Posterior vena cava (tissue), 2 donors: ENCODE measurements at places on chromosomes 1 and 21. TPM values are rescaled to one million over a fixed set of nuclear protein-coding genes. Genes with fewer than 3 reads are reported as not detected.

DNA sequence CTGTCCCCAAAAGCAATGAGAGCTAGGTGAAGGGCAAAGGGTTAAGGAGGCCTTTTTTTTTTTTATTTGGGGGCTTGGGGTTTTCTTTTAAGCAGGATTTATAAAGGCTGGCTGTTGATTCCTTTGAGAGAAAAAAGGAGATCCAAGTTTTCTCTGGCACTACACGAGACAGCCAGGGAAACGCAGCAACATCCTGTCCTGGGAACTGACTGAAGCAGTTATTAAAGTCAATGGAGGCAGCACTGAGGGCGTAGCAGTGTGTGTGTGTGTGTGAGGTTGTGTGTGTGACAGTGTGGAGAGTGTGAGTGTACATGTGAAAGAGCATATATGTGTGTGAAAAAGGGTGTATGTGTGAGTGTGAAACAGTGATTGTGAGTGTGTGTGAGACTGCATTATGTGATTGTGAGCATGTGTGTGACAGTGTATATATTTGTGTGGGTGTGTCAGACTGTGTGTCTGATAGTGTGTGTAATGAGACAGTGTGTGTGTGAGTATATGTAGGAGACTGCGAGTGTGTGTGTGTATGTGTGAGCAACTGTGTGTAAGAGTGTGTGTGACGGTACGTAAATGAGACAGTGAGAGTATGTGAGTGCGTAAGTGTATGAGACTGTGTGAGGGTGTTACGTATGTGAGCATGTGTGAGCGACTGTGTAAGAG, 65.9 kb upstream of the TIAM1 start:
- DNase-seq: no peak

DNA sequence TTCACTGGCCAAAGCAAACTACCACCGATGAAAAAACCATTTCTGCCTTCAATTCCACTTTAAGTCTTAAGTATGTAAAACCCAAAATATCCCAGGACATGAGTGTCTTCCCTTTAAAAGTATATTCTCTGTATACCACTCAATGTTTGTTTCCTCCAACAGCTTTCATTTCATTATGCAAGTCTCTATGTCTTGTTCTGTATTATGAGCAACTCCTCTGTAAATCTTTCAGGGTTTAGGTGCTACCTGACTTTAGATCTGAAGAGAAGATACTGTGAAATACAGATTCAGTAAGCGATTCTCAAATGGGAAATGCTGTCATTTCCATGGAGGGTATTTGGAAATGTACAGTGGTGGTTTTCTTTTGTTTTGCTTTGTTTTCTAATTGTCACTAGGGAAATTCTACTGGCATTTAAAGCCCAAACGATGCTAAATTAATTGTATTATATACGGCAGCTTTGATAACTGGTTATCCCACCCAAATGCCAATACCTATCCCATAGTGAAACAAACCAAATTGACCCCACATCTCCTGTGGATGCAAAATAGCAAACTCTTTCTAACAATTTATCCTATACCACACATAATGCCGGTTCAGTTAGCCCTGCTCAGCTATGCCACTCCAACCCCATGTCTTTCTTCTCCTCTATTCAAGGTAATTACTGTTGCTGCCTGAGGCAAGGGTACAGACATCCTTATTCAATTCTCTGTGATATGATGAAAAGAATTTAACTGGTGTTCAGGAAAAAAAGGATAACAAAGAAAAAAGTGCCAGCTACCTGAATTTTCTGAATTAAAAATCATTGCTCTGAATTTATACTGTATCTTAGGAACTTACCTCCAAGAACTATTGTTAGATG, 182.8 kb downstream of the EIF4G3 start:
- DNase-seq: no peak

GRCh38 chr1:58722967-58723366, 23.1 kb upstream of the MYSM1 start:
- DNase-seq: no peak

- peak; percentile 89 for DNase-seq
Observed at GRCh38 chr21:45698493-45699184, 55.1 kb downstream of the PCBP3 start.

GRCh38 chr21:45151445-45152160, 77.2 kb downstream of the ADARB1 start:
- peak; percentile 35 for DNase-seq

DNA sequence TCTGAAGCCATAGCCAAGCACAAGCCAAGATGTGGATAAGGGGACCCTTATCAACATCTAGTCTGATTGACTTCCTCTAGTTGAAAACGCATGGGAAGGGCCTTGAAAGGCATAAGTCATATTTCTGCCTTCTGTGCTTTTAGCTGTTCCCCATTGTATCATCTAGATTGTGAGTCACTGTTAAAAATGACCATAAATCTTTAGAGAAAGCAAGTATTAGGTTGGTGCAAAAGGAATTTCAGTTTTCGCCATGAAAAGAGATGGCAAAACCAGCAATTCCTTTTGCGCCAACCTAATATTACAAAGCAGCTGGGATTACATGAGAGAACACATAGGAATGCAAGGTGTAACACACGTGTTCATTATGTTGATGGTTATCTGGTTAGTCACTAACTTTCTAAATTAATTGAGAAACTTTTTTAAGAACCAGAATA, 63.6 kb downstream of the CLIC6 start:
- no peak for DNase-seq

- no peak for DNase-seq
Observed at GRCh38 chr21:40680311-40680710, 166.6 kb downstream of the DSCAM start.

DNA sequence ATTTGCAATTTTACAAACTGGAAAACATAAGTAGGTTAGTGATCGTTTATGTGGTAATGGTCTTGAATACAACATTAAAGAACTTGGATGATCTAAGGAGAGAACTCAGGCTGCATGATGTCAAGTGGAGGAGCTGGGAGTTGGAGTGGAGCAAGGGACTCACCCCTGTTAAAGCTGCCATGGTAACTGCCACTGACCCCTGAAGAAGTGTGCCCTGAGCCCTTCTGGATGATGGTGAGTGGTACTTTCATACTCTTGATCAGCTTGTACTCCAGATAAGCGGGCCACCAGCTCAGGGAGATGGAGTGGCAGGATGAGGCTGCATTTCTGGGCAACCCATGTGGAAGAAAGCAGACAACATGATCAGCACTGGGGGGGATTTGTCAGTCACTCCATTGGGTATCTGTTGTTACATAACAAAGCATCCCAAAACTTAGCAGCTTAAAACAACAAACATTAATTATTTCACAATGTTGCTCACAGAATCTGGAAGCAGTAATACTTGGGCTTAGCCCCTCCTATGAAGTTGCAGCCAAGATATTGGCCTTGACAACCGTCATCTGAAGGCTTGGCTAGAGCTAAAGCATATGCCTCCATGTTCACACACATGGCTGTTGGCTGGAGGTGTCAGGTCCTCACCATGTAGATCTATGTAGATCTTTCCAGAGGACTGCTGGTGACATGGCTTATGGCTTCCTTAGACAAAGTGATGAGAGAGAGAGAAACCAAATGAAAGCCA, 213.8 kb downstream of the DUSP10 start:
- DNase-seq: no peak

- DNase-seq: no peak
Observed at GRCh38 chr1:43705334-43705733, 2.0 kb upstream of the ST3GAL3 start.

DNA sequence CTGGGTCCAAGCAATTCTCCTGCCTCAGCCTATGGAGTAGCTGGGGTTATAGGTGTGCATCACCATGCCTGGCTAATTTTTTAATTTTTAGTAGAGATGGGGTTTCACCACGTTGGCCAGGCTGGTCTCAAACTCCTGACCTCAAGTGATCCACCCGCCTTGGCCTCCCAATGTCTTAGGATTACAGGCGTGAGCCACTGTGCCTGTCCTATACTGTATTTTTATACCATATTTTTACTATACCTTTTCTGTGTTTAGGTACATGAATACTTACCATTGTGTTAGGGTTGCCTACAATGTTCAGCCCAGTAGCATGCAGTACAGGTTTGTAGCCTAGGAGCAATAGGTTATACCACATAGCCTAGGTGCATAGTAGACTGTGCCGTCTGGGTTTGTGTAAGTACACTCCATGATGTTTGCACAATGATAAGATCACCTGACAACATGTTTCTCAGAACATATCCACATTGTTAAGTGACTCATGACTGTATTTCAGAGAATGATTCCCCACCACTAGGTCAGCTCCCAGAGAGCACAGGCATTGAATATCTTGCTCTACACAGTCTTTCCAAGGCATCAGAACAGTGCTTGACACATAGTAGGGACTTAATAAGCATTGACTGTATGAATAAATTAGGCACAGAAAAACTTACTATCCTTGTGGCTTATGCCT, 6.0 kb upstream of the CITED4 start:
- no peak for DNase-seq

GRCh38 chr1:110581682-110582145, 24.4 kb downstream of the KCNA2 start:
- no peak for DNase-seq

- DNase-seq: no peak
Observed at GRCh38 chr1:39737546-39738169, 1.0 kb upstream of the PPIE start.

GRCh38 chr1:38064197-38064903, 17.8 kb upstream of the POU3F1 start:
- DNase-seq: no peak

- DNase-seq: no peak
Observed at GRCh38 chr21:36508948-36509347, 29.0 kb upstream of the CLDN14 start.

DNA sequence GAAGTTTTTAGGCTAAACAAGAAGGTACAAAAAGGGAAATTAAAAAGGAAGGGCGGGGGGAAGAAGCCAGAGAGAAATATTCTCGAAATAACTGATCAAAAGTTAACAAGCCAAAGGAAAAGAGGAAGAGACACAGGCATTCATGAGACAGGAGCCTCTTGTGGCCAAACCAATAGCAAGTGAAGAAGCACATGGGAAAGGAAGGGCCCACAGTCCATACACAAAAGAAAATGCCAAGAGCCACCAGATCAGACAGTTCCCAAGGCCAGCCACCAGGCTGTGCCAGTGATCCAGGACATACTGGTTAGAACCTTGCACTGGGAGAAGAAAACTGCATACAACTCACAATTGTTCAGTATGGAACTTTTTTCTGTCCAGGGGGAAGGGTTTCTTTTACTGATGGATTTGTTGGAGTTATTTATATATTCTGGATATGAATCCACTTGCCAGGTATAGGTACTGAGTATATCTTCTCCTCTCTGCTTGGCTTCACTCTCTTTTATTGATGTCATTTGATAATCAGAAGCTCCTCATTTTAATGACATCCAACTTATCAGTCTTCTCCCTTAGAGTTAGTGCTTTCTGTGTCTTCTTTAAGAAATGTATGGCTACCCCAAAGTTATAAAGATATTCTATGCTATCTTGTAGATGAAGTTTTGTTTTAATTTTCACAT, 76.8 kb downstream of the CD46 start:
- DNase-seq: peak; percentile 92

- DNase-seq: peak; percentile 81
Observed at GRCh38 chr21:46065914-46066551, 31.9 kb upstream of the COL6A2 start.

DNA sequence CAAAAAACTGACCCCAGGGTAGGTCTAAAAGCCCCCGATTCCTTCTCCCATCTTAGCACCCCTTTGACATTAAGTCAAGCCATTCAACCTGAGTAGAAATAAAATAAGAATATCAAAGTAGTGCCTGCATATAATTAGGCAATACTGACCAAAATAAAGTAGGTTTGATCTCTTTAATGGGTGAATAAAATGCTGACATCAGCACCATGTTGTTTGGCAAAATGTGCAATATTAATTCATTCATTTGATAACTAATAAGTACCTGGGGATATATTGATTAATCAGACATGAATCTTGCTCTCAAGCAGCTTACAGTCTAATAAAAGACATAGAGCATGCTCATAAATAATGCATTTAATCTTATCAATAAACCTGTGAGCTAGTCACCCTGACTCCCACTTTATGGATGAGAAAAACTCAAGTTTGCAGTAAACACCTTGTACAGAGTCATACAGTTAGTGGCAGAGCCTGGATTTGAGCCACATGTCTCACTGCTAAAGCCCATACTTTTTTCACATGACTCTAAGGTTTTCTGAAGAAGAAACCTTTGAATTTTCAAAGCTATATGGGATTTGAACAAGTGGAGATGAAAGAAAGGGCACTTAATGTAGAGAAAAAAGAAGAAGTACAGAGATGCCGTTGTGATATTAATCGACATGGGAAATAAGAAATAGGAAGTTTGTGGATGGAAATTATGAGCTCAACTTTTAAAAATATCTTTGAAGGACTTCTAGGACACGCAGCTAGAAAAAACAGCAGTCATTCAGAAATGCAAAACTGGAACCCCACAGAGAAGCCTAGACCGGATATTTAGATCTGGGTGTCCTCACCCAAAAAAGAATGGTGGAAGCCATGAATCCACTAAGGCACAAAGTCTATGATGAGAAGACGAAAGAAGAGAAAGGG, 183.9 kb downstream of the TOMM20 start:
- DNase-seq: no peak

DNA sequence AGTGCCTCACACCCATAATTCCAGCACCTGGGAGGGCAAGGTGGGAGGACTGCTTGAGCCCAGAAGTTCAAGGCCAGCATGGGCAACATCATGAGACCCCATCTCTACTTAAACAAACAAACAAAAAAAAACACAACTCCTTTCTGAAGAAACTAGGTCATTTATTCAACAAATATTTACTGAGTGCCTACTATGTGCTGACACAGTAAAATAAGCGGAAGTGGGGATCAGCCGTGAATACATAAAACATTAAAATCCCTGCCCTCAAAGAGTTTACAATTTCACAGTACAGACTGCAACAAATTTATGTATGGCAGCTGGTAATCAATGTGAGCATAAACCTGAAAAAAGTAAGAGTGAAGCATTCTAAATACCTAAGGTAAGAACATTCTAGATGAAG, 65.3 kb downstream of the TUT4 start:
- no peak for DNase-seq

- peak; percentile 22 for DNase-seq
Observed at GRCh38 chr1:9755441-9755995, 68.2 kb downstream of the CLSTN1 start.

- DNase-seq: no peak
Observed at GRCh38 chr1:100438789-100439188, 86.5 kb downstream of the CDC14A start.

GRCh38 chr21:17784180-17784598, 35.0 kb downstream of the C21orf91 start:
- no peak for DNase-seq

DNA sequence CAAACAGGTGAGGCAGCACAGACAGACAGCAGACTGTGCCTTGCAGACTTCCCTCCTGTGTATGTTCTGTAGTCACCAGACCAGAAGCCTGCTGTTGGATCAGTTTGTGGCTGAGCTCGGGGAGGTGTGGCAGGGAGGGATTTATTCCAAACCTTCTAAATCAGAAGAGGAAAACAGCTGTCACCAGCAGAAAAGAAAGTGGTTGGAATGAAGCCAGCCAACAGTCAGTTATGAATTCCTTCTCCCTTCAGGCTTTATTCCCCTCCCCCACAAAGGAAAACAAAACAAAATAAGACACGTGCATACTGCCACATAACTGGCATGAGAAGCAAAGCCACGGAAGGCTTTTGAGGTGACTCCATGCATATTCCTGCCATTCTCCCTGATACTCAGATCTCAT, 19.0 kb upstream of the PIGV start:
- DNase-seq: no peak

The TMEM269 gene
- total RNA-seq: not detected

The CASQ1 gene
- total RNA-seq: 10.4 TPM

The ATAD3C gene
- 0.83 TPM for total RNA-seq

The VPS13D gene
- total RNA-seq: 74.9 TPM

The ACADM gene
- 38.1 TPM for total RNA-seq

The LCE1A gene
- total RNA-seq: not detected

The PDPN gene
- 40.9 TPM for total RNA-seq

The MFAP2 gene
- total RNA-seq: 52.1 TPM
